ENCODE measurements at places on chromosomes 3 and 15. TPM values are rescaled to one million over a fixed set of nuclear protein-coding genes. Genes with fewer than 3 reads are reported as not detected.

- no peak for DNase-seq
These were observed 171.8 kb upstream of the EIF1B start for GRCh38 chr3:40137591-40138295.

GRCh38 chr15:31098491-31098917, 3.0 kb downstream of the TRPM1 start:
- no peak for DNase-seq

DNA sequence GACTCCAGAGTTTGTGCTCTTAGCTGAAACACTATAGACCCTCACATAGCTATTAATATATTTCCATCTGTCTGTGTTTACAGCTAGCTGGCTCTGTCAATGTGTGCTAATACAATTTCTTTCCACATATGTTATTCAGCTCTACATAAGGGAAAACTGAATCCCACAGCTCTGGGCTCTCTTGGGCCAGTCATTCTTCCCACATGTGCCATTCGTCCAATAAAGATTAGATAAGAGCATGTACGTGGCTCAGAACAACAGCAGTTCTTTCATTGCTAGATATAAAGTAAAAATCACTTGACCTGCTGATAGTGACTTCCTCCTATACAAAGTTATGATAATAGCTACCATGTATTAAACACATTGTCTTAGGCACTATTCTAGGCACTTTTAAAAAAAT, 2.8 kb upstream of the ILDR1 start:
- DNase-seq = no peak

- no peak for DNase-seq
These were observed 25.6 kb upstream of the MINDY4B start for GRCh38 chr3:150930839-150931238.

- no peak for DNase-seq
These were observed 154.6 kb upstream of the TLE3 start for GRCh38 chr15:70252056-70252950.

DNA sequence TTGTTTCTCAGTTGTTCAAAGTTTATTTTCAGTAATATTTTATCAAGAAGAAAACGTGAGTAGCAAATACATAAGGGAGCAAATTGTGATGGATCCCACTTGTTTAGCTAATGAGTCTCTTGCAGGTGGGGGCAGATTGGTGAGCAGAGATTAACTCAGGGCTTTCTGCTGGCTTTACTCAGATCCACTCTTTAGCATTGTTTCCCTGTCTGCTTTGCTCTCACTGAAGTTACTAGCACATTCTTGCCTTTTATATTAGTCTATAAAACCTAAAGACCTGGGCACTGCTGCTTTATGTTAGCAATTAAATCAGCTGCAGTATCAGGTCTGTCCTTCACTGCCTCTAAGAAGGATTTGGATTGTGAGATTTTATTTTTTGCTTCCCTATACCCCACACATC, 71.5 kb downstream of the STAC start:
- no peak for DNase-seq

GRCh38 chr15:92462424-92463125, 68.9 kb downstream of the ST8SIA2 start:
- DNase-seq = no peak

ZMYND10 gene
- 0.71 TPM for total RNA-seq

AHSG gene
- total RNA-seq = not detected

DNA sequence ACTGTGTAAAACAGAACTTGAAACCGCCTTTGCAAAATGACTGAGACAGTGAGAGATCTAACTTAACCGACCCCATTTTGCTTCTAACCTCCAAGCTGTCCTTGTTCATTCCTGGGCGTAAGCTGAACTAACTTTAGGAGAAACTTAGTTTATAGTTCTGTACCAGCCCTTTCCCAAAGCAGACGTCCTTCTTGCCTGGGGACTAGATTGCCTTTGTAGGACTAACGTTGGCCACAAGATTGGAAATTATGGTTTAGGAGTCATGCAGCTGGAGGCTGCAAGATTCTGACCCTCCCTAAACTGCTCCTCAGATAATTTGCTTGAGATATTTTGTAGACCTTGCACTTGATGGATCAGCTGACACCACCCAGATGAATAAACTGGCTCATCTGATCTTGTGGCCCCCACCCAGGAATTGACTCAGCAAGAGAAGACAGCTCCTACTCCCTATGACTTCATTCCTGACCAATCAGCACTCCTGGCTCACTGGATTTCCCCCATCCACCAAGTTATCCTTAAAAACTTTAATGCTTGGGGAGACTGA, 219.9 kb upstream of the PROK2 start:
- DNase-seq = no peak

DNA sequence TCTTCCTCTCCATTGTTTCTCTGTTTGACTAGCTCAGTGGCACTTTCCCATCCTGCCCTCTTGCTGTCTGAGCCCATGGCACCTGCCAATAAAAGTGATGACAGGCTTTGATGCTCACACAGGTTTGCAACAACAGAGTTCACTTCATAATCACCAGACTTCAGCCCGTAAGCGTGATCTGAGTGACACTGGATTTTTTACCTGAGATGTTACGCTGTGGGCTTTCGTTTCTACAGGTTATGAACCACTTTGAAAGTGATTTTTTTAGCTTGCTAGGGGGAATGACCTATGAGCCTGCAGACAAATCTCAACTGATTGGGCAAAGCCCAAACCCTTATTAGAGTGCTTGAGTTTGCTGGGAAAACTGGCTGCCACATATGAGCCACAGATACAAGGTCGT, 173.9 kb upstream of the ICE2 start:
- no peak for DNase-seq

GRCh38 chr3:159872374-159873109, 116.1 kb upstream of the IL12A start:
- DNase-seq = no peak

C3orf70 gene
- total RNA-seq = 2.9 TPM

DNA sequence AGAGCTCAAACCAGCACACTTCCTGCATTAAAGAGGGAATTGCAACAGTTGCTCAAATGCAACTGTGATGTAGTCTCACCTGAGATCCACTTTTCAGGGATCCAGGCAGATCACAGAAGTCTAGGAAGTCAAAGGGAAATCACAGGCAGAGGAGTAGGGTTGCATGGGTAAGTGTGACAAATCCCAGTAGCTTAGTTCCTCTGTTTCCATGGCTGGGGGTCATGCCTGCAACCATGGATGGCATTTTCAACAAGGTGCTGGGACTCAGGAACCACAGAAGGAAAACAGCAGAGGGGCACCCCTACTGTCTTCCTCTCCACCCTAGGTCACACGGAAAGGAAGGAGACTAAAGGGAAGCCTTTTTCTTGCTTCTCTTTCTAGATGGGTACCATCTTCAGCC, 36.5 kb upstream of the ARNT2 start:
- DNase-seq = no peak

- DNase-seq = no peak
These were observed 35.6 kb upstream of the TBC1D23 start for GRCh38 chr3:100225193-100225592.

- DNase-seq = no peak
These were observed 332.8 kb downstream of the PLCL2 start for GRCh38 chr3:17217588-17217987.
